ENCODE measurements at places on chromosomes 1 and 21.

DNA sequence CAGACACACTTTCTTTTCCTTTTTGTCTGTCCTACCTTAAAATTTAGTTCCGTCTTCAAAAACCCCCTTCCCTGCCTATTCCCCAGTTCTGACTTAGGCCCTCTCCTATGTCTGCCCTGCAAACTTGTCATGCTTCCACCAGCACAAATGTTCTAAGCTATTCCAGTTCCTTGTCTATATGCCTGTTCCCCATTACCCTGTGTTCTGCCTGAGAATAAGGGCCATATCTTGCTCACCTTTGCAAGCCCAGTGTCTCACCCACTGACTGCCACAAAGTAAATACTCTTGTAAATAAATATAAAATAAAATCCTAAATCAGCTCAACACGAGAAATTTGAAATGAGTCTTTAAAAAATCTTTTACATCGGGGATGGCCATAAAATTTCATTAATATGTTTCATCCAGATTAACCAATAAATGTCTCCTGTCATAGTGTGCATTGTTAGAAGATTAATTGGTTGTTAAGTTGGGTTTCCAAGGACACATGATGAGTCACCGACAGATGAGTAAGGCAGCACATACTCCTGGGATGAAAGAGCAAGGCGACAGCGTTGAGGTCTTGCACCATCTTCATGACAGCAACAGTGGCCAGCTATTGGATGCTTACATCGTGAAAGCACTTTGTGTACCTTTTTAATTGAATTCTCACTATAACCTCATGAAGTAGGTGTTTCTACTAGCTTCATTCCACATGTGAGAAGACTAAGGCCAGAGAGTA lies 92.6 kb upstream of the NGF start:
- no peak for ATAC-seq

- no peak for ATAC-seq
Measured at GRCh38 chr1:181905944-181906597, 155.4 kb downstream of the ZNF648 start.

DNA sequence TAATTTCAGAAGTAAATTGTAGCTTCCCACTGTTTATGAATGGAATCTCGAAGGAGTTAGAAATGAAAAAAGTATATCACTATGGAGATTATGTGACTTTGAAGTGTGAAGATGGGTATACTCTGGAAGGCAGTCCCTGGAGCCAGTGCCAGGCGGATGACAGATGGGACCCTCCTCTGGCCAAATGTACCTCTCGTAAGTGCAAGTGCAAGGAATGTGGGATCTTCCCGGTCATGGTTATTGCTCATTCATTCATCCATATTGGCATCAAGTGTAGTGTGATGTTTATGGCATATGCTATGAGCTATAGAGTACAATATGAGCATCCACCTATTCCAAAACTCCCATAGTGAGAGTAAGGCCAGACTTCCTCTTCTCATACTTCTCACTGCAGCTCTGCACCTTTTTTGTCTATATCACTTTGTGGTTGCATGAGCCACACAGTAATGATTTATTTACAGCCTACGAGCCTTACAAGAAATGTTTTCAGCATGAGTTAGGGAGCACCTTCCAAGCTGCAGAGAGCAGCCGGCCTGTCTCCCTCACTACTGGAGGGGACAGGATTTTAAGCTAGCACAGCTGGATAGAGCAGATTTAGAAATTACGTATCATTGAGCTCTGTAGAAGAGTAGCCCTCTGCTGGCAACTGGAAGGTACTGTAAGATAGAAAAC lies 24.9 kb upstream of the CR1L start:
- peak; percentile 63 for ATAC-seq

- ATAC-seq, result no peak
Measured at GRCh38 chr1:214902636-214903320, 179.8 kb upstream of the KCNK2 start.

DNA sequence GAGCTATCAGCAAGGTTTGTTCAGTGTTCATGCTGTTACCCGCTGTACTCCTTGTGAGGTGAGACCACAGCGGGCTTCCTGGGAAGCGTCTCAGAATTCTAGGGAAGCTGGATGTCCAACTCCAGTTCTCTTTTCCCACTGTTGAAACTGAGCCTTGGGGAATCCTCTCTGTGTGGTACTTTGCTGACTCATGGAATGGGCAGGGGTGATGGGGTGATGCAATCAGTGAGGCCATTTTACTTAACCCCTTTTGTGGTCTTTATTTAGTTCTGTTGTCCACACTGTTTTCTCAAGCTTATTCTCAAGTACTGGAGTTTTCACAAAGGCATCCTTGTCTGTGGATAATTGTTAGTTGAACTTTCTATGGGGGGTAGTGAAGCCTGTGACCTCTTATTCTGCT lies 42.6 kb downstream of the ACKR1 start:
- no peak for ATAC-seq

DNA sequence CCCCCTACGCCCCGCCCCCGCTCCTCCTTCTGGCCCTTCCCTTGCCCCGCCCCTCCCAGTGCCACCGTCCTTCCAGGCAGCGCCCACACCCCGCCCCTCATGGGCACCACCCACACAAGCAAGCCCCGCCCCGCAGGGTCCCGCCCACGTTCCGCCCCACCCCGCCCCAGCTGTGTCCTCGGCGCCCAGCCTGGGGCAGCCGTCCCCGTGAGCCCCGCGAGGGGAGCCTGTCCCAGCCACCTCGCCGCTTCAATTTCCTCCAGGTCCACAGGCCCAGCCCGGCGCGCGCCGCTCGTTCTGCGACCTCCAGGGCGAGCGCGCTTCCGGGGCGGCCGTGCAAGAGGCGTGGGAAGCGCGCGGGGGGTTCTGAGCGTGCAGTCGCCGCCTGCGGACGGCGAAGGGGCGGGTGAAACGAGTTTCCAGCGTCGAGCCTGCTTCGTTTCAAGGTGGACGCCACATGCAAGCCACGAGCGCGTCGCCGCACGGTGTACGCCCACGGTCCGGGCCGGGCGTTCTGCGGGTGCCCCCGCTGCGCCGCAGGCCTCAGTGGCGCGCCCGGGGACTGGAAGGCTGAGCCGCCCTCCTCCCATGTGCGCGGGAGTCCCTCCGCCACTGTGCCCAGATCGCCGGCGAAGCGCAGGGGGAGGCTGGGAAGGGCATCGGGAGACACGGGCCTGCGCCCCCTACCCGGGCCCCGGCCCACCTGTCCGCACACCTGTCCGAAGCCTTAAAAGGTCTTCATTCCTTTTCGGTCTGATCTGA lies 10.8 kb upstream of the FAAP20 start:
- peak; percentile 79 for ATAC-seq

DNA sequence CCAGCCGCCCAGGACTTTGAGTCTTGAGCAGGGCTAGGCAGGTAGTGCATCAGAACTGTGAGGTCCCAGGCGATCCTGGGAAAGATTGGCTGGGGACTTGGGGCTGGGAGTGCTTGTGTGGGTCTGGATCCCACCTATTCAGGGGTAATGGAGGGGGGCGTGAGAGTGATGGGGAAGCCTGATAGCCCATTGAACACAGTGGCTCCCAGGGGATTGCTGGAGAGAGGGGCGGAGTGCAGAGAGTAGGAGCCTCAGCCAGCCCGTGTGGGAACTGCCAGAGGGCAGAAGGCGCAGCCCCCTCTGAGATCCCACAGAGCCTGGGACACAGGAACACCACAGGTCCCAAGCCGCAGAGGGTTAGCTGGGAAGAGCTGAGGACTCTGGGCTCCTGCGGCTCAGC lies 19.3 kb upstream of the PDZK1IP1 start:
- ATAC-seq, result no peak
